ENCODE measurements at places on chromosomes 1 and 21. TPM values are rescaled to one million over a fixed set of nuclear protein-coding genes. Genes with fewer than 3 reads are reported as not detected.

Gene SERINC2
- 8.6 TPM for total RNA-seq

GRCh38 chr1:213122514-213122929, 71.5 kb downstream of the RPS6KC1 start:
- DNase-seq, result peak; percentile 57

- DNase-seq, result no peak
These were observed 20.4 kb upstream of the TMEM52 start for GRCh38 chr1:1939296-1940122.

GRCh38 chr1:224632381-224632871, 16.3 kb downstream of the CNIH3 start:
- DNase-seq, result no peak

Gene SPATA21
- 0.40 TPM for total RNA-seq

DNA sequence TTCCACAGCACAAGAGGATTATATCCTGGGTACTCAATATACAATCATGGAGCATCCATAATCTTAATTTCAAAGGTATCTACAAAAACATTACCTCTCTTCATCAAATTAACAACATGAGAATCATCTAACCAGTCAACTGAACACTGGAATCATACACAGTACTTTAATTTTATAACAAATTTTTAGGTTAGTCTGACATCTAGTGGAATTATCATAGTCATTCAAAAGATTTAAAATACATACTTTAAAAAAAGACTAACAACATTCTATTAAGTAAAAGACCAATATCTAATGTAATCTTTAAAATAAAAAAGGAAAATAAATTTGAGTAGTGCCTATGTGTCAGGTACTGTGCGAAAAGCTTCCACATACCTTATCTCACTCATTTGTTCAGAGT, 16.8 kb upstream of the SH3GLB1 start:
- peak; percentile 25 for DNase-seq

DNA sequence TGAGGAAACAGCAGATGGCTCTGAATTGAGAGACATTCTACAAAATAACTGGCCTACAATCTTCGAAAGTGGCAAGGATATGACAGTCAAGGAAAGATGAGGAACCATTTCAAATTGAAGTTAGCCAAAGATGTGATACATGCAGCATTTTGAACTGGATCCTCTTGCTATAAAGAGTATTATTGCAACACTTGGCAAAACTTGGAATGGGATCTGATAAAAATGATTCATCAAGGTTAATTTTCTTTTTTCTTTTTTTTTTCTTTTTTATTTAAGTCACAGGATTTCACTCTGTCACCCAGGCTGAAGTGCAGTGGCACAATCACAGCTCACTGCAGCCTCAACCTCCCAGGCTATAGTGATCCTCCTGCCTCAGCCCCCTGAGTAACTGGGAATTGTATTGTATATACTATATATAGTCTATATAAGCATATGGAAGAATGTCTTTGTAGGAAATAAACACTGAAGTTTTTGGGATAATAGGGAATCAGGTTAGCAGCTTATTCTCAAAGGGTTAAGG, 49.8 kb upstream of the GJA8 start:
- DNase-seq, result no peak

Gene FGR
- 0.98 TPM for total RNA-seq

Gene PHF13
- total RNA-seq, result 14.7 TPM

DNA sequence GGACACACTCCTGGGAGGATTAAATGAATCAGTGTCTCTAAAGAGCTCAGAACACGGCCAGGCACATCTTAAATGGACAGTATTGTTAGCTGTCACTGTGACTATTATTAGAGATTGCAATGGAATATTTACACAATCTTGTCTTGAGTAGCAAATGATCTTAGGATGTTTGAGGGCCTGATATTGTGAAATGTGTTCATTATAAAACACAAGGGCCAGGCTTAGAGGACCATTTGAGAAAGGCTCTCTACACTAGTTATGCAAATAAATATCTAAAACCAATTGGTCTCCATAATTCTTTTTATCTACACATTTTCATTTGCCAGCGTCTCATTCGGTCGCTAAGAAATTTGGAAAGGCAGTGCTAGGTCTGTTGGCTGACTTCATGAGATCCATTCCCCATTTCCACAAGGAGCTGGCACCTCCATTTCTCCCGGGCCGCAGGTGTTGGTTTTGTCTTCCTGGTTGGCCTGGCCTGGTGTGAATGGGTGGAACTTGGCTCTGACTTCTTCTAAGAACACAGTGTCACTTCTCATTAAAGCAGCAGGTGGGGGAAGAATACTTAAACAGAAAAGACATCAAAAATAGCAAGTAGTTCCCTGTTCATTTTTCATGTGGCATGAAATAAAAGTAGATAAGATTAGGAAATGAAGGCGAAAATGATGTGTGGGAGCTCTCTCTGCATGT, 56.0 kb upstream of the PLXNA2 start:
- no peak for DNase-seq

Gene CATSPER4
- total RNA-seq, result not detected

DNA sequence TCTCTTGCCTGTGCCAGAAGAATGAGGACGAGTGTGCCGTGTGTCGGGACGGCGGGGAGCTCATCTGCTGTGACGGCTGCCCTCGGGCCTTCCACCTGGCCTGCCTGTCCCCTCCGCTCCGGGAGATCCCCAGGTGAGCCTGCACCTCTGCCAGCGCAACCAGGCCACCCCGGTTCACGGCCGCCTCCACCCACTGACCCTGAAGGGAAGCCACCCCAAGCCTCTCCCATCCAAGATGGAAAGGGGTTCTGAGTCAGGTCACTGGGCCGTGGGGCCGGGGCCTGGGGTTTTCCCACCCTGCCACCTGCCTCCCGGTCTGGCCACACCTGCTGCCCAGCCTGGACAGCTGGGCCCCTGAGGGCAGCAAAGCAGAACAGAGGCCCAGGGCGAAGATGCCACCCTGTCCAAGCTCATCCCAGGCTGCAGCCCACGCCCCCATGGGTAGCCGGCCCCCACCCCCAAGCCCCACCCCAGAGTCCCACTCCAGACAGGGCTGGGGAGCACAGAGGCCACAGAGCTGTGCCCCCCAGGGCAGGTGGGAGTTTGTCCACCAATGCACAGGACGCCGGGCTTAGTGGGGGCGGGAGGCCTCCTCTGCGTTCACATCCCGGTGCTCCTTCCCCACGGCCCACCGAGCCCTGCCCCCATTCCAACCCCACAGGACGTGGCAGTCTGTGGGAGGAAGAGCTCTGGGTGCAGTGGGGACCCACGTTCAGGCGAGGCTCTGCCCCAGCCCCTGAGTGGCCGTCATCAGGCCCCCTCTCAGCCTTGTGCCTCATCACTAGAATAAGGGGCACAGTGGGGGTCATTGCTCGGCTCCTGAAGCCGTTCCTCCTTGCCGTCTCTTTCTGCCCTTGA, 5.6 kb downstream of the AIRE start:
- no peak for DNase-seq

- no peak for DNase-seq
These were observed 15.2 kb downstream of the PRR9 start for GRCh38 chr1:153232553-153232952.

GRCh38 chr1:201486187-201486586, 17.2 kb upstream of the PHLDA3 start:
- no peak for DNase-seq

- no peak for DNase-seq
These were observed 2.6 kb downstream of the IRF2BP2 start for GRCh38 chr1:234607109-234608024.

GRCh38 chr21:15624646-15625045, 105.1 kb upstream of the USP25 start:
- no peak for DNase-seq

Gene EVI5
- total RNA-seq, result 22.5 TPM

DNA sequence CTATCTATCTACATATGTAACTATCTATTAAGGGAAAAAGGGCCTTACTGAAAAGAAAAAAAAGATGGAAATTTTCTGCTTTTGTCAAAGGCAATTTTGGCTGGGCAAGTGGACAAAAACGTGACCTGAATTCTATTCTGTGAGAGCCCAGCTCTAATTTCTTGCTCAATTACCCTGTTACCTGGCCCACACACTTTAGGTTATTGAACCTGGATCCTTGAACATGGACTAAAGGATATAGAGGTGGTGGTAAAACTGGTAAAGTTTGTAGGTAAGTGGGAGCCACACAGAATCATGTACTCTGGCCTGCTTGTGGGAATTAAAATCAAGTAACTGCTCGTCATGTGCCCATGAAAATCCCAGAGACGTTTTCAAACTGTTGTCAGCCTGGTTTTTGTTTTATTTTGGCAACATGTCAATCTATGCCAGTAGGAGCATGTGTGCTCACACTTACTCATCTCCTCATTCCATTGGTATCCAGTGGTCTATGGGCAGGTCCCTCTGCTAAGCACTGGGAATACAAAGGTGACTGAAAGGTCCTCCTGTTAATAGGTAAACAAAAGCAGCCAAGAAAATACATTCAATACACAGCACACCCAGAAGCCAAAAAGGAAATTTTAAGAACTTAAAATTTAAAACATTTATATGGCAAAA, 113.7 kb upstream of the WARS2 start:
- DNase-seq, result no peak

DNA sequence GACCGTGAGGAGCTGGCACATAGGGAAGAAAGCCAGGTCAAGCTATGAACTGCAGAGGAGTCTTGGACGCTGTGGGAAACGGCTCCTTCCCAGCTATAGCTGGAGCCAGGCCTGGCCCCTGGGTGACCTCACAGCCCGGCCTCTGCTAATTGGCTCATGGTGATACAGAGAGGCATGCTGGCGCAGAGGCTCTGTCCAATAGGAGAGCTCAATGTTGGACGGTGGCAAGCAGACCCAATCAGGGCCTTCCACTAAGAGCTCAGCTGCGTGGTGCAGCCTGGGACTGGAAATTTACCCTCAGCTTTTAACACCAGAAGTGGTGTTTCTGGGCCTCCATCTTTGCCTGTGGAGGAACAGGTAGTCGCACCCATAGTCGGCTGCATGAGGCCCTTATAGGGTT, 64.4 kb upstream of the GRHL3 start:
- DNase-seq, result no peak

Gene CD84
- total RNA-seq, result 28.8 TPM

Gene PTGER3
- total RNA-seq, result not detected

- DNase-seq, result no peak
These were observed 161.1 kb upstream of the IRF2BP2 start for GRCh38 chr1:234770924-234771540.

Gene AVPR1B
- not detected for total RNA-seq

Gene FAM3B
- not detected for total RNA-seq

Gene AMY1B
- total RNA-seq, result not detected

Gene ADGRB2
- 11.4 TPM for total RNA-seq

Gene HIVEP3
- total RNA-seq, result 0.70 TPM

DNA sequence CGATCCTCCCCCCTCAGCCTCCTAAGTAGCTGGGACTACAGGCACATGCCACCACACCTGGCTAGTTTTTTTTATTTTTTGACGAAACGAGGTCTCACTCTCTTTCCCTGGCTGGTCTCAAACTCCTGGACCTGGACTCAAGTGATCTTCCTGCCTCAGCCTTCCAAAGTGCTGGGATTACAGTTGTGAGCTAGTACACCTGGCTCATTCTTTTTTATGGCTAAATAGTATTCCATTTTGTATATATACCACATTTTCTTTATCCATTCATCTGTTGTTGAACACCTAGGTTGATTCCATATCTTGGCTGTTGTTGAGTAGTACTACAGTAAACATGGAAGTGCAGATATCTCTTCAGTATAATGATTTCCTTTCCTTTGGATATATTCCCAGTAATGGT, 62.3 kb upstream of the RCC1 start:
- no peak for DNase-seq

DNA sequence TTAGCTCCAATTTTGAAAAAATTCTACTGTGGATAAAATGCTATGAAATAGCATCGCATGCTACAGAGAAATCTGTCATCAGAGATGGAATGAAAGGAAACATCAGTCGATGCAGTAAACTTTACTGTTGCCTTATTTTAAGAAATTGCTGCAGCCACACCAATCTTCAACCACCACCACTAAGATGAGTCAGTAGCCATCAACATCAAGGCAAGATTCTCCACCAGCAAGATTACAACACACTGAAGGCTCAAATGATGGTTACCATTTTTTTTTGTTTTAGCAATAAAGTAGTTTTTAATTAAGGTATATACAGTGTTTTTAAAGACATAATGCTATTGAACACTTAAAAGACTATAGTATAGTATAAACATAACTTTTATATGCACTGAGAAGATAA, 95.6 kb upstream of the JUN start:
- no peak for DNase-seq

GRCh38 chr1:53982034-53982762, 35.8 kb downstream of the LDLRAD1 start:
- no peak for DNase-seq

- DNase-seq, result no peak
These were observed 94.5 kb downstream of the PLPPR4 start for GRCh38 chr1:99358770-99359169.

Gene FAF1
- 113 TPM for total RNA-seq

- DNase-seq, result no peak
These were observed 2.2 kb downstream of the AVPR1B start for GRCh38 chr1:206114692-206115640.

Gene GJC2
- 0.53 TPM for total RNA-seq

Gene VANGL2
- total RNA-seq, result 2.9 TPM

GRCh38 chr1:201422026-201422425, 496 bp upstream of the TNNI1 start:
- DNase-seq, result no peak

DNA sequence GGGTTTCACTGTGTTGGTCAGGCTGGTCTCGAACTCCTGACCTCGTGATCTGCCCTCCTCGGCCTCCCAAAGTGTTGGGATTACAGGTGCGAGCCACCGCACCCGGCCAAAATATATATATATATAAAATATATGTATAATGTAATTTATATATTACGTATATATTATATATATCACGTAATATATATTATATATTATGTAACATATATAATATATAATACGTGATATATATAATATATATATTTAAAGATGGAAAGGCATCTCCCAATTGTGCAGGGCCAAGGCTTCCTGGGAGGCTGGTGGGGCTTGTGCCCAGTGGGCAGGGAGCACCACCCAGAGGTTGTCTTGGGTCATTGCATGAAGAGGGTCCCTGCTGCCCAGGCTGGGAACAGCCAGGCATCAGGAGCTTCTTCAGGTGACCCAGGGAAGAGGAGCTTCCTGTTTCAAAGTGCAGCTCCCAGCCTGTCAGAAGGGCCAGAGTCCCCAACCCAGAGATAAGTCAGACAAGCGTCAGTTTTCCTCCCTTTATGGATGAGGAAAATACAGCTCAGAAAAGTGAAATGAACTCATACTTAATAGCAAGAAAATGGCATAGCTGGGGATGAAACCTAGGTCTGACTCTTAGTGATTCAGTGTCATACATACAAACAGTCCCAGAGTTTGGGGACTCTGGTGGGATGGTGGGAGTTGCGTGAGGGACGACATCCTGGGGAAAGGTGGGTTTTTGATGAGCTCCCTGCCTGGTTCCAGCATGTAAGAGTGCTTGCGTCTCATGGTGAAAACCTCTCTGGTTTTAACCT, 12.0 kb downstream of the UBE2Q1 start:
- peak; percentile 72 for DNase-seq

DNA sequence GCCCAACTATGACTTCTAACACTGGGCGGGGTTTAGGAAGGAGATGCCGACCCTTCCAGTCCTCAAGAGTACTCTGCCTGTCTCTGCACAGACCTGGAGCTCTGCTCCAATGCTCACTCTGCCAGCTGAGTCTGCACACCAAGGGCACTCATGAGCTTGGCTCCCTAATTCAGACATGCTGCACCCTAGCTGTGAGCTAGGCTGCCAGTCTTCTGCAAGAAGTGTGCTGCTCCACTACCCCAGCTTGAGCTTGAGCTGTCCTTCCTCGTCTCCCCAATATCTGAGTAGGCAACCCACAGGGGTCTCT, 13.2 kb downstream of the TP53BP2 start:
- DNase-seq, result peak; percentile 22

GRCh38 chr1:222592171-222592570, 2.4 kb upstream of the TAF1A start:
- DNase-seq, result no peak

GRCh38 chr1:117128323-117129079, 7.0 kb upstream of the TRIM45 start:
- DNase-seq, result peak; percentile 39
